Endodermal cell (in vitro differentiated cells): ENCODE measurements at places on chromosomes 4 and X. TPM values are rescaled to one million over a fixed set of nuclear protein-coding genes. Genes with fewer than 3 reads are reported as not detected.

DNA sequence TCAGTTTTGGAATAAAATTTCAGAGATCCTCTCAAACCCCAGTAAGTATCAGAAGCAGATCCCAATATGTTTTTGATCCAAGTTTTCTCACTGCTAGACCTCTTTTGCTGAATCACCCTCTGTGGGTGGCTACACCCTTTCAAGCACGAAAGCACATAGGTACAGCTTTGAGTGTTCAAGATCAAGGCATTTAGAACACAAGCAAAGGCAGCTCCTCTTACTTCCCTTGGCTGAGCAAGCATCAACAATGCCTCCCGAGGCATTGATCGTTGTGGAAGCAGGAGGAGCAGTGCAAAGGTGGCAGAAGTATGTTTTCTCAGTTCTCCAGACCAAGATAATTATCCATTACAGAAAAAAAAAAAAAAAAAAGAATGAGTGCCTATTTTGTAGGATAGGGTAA, 72.0 kb upstream of the TSPAN7 start:
- no peak for DNase-seq
- H3K27ac ChIP-seq, result no peak overlapping the region
- no peak overlapping the region for H3K4me3 ChIP-seq
- H3K27me3 ChIP-seq, result no peaks in the 10 kb centered on the region
- no peaks in the 10 kb centered on the region for H3K36me3 ChIP-seq
- no peaks in the 10 kb centered on the region for H3K4me1 ChIP-seq

DNA sequence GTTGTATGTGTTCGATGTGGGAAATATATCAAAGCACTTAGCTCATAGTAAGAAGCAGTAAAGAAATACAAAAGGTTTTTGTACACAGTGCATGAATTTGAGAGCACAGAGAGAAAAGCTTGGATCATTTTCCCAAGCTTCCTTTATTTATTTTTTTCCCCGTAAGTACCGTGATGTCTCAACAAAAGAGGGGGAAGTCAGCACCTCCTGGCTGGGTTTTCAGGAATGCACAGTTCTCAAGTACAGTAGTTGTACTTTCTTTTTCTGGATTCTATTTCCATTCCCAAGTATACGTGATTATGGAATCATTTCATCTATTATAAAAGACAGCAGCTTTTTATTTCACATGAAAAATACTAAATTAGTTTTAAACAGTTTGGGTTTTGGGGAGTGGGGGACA, 171.5 kb upstream of the EDNRA start:
- H3K4me3 ChIP-seq, result no peak overlapping the region
- H3K36me3 ChIP-seq, result no peaks in the 10 kb centered on the region
- H3K27ac ChIP-seq, result no peak overlapping the region
- DNase-seq, result no peak

DNA sequence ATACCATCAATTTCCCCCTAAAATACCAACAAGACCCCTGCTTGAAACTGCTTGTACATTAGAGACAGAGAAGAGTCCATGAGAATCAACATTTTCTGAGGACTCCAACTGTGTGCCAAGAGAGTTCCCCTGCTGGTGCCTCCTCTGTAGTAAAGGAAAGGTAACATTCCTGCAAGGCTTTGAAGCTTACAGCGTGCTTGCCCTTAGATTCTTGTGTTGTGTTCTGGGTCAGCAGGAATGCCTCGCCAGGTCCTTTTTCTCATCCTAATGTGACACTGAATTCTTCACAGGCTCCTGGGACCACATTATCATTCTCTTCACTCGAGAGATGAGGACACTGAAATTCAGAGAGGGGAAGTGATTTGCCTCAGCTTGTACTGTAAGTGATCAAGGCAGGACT, 9.7 kb upstream of the EOLA2 start:
- H3K4me1 ChIP-seq, result no peaks in the 10 kb centered on the region
- no peaks in the 10 kb centered on the region for H3K27me3 ChIP-seq
- H3K27ac ChIP-seq, result no peak overlapping the region
- peaks cover 34% of the 10 kb centered on the region for H3K36me3 ChIP-seq

DNA sequence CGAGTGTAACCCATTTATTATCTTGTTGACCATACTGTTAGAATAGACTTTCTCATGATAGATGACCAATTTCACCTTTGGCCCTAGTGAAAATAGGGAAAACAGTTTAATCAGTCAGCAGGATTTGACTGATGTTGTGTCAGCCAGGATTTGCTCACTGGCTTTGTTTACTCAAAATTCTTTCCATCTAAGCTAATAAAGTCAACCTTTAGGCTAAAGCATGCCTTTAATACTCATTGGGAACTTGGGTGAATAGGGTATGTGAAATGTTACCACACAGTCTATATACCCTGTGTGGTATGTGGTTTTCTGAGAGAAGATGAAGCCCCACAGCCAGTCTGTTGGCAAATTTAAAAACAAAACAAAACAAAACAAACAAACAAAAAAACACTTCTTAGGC, 18.7 kb upstream of the SPANXB1 start:
- H3K4me3 ChIP-seq, result no peak overlapping the region
- H3K27ac ChIP-seq, result no peak overlapping the region

- H3K4me1 ChIP-seq, result no peaks in the 10 kb centered on the region
- H3K4me3 ChIP-seq, result no peak overlapping the region
- H3K36me3 ChIP-seq, result no peaks in the 10 kb centered on the region
- no peaks in the 10 kb centered on the region for H3K27me3 ChIP-seq
- no peak overlapping the region for H3K27ac ChIP-seq
Measured at GRCh38 chrX:85903692-85904471, 143.5 kb downstream of the CHM start.

DNA sequence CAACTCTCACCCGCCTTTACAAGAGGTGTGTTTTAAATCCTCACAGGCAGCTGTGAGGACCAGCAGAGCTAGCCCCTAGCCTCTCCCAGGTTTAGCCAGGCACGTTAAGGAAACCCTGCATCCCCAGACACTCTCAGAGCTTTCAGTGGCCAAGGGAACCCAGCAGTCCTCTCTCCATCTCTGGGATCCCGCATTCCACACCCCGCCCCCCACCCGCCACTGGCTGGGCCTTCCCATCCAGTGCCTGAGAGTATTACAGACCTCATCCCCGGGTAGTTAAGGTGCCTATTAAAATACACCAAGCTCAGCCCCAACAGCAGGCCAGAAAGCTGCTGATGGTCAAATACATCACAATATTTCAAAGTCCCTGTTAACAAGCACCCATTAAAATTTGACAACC, 256.2 kb downstream of the BCOR start:
- H3K4me1 ChIP-seq, result no peaks in the 10 kb centered on the region
- H3K27ac ChIP-seq, result no peak overlapping the region
- DNase-seq, result peak; percentile 81
- H3K4me3 ChIP-seq, result no peak overlapping the region
- H3K27me3 ChIP-seq, result no peaks in the 10 kb centered on the region
- H3K36me3 ChIP-seq, result no peaks in the 10 kb centered on the region

- no peak overlapping the region for H3K4me3 ChIP-seq
- DNase-seq, result no peak
- no peaks in the 10 kb centered on the region for H3K4me1 ChIP-seq
- no peak overlapping the region for H3K27ac ChIP-seq
- peaks cover 12% of the 10 kb centered on the region for H3K36me3 ChIP-seq
- H3K27me3 ChIP-seq, result no peaks in the 10 kb centered on the region
Measured at GRCh38 chr4:2607822-2608221, 71.4 kb downstream of the FAM193A start.

- H3K27me3 ChIP-seq, result no peaks in the 10 kb centered on the region
- no peak overlapping the region for H3K27ac ChIP-seq
Measured at GRCh38 chr4:8254076-8254475, 15.5 kb upstream of the HTRA3 start.

DNA sequence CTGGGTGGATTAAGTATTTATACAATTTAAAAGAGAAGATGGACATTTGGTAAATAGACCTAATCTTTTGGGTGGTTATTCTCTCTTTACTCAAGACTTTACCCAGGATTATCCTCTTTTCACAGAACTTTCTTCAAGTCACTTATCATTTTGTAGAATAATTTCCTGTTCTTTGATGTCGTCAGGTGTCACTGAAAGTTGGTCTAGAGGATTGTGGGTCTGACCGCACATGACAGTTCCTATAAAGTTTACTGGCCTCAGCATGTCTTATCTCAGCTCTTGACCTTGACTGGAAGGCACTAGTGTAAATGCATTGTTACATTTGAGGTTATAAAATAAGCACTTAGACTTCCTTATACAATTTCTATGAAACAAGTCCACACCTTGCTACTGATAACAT, 139.9 kb upstream of the SLC4A4 start:
- H3K36me3 ChIP-seq, result no peaks in the 10 kb centered on the region
- peaks cover 7% of the 10 kb centered on the region for H3K27me3 ChIP-seq
- peaks cover 16% of the 10 kb centered on the region for H3K4me1 ChIP-seq
- H3K4me3 ChIP-seq, result no peak overlapping the region

- H3K27ac ChIP-seq, result no peak overlapping the region
- no peak overlapping the region for H3K4me3 ChIP-seq
- DNase-seq, result no peak
- H3K4me1 ChIP-seq, result no peaks in the 10 kb centered on the region
- no peaks in the 10 kb centered on the region for H3K36me3 ChIP-seq
Measured at GRCh38 chr4:103443324-103443723, 245.2 kb upstream of the CENPE start.

DNA sequence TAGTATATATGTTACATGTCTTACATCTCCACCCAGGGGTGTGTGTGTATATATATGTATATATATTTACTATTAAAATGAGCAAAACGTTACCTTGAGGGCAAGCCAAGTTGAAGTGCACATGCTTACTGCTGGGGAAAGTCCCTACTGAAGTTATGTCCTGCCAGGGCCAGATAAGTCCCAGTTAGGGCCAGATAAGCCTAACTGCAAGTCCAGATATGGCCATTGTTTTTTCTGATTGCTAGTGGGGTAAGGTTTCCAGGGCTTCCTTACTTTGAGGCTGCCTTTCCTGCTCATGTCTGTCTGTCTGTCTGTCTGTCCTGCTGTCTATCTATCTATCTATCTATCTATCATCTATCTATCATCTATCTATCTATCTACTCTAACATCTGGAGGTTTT, 19.3 kb upstream of the ZNF81 start:
- no peaks in the 10 kb centered on the region for H3K36me3 ChIP-seq
- no peak for DNase-seq
- H3K27ac ChIP-seq, result no peak overlapping the region
- peaks cover 4% of the 10 kb centered on the region for H3K4me1 ChIP-seq
- H3K4me3 ChIP-seq, result no peak overlapping the region
- no peaks in the 10 kb centered on the region for H3K27me3 ChIP-seq

GRCh38 chr4:88599298-88599697, 7.0 kb downstream of the HERC3 start:
- no peak overlapping the region for H3K27ac ChIP-seq
- H3K4me3 ChIP-seq, result no peak overlapping the region
- H3K27me3 ChIP-seq, result peaks cover 45% of the 10 kb centered on the region
- no peaks in the 10 kb centered on the region for H3K36me3 ChIP-seq
- no peak for DNase-seq
- peaks cover 11% of the 10 kb centered on the region for H3K4me1 ChIP-seq

DNA sequence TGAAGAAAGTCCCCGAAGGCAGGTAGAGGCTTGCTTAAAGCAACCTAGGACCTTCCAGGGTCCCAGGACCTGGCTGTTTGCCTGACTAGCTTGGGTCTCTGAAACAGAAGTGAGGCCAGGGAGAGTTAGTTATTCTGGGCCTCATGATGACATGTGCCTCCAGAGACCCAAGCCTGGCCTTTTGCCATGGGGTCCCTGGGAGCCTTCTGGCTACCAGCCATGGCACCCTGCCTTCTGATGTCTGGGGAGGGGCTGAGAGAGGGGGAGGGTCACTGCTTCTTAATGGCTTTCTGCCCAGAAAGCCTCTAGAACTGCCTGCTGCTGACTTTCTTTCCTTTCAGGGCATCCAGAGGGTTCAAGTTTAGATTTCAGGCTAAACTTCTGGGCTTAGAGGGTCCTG, 1.0 kb upstream of the STARD8 start:
- H3K4me3 ChIP-seq, result no peak overlapping the region
- no peaks in the 10 kb centered on the region for H3K4me1 ChIP-seq
- no peaks in the 10 kb centered on the region for H3K36me3 ChIP-seq

GRCh38 chrX:110293658-110294057, 24.2 kb downstream of the AMMECR1 start:
- no peaks in the 10 kb centered on the region for H3K4me1 ChIP-seq
- no peak overlapping the region for H3K4me3 ChIP-seq
- DNase-seq, result no peak
- H3K36me3 ChIP-seq, result peaks cover 46% of the 10 kb centered on the region

GRCh38 chr4:11165052-11165451, 263.6 kb downstream of the HS3ST1 start:
- no peaks in the 10 kb centered on the region for H3K36me3 ChIP-seq
- H3K4me3 ChIP-seq, result no peak overlapping the region
- no peak for DNase-seq
- H3K27me3 ChIP-seq, result no peaks in the 10 kb centered on the region
- H3K4me1 ChIP-seq, result no peaks in the 10 kb centered on the region

GRCh38 chr4:169840554-169840953, 82.8 kb upstream of the HPF1 start:
- no peak overlapping the region for H3K4me3 ChIP-seq
- no peaks in the 10 kb centered on the region for H3K27me3 ChIP-seq
- DNase-seq, result peak; percentile 49
- no peak overlapping the region for H3K27ac ChIP-seq
- H3K36me3 ChIP-seq, result no peaks in the 10 kb centered on the region

- no peak overlapping the region for H3K27ac ChIP-seq
- DNase-seq, result peak; percentile 73
- H3K4me3 ChIP-seq, result no peak overlapping the region
- H3K36me3 ChIP-seq, result no peaks in the 10 kb centered on the region
- no peaks in the 10 kb centered on the region for H3K27me3 ChIP-seq
Measured at GRCh38 chrX:19544693-19545305, 29.5 kb upstream of the MAP3K15 start.

TFE3 gene
- total RNA-seq, result 33.1 and 34.4 TPM in 2 replicates

CLCN5 gene
- 11.2 to 21.0 TPM (median 18.9 TPM) in 3 replicates for total RNA-seq

CSAG3 gene
- not detected in 3 replicates for total RNA-seq

FDCSP gene
- not detected in 2 replicates for total RNA-seq

EXOC1L gene
- total RNA-seq, result not detected in 3 replicates

TCEAL6 gene
- not detected in 2 replicates for total RNA-seq

GC gene
- total RNA-seq, result 0.69 to 0.76 TPM in 2 of 3 replicates, not detected in the other

EGFL6 gene
- total RNA-seq, result 0.15 to 0.19 TPM in 2 of 3 replicates, not detected in the other
